ENCODE measurements at places on chromosomes 1 and 21. TPM values are rescaled to one million over a fixed set of nuclear protein-coding genes. Genes with fewer than 3 reads are reported as not detected.
A peak's percentile ranks its signal among the peaks of the same experiment; 100 is the strongest.

GRCh38 chr21:43893536-43894205 lies 28.6 kb downstream of the AGPAT3 start:
- no peaks in the 10 kb centered on the region for H3K27me3 ChIP-seq
- H3K4me3 ChIP-seq, result no peak overlapping the region
- peak overlapping the region; percentile 11 for H3K27ac ChIP-seq
- H3K36me3 ChIP-seq, result peaks cover 4% of the 10 kb centered on the region

DNA sequence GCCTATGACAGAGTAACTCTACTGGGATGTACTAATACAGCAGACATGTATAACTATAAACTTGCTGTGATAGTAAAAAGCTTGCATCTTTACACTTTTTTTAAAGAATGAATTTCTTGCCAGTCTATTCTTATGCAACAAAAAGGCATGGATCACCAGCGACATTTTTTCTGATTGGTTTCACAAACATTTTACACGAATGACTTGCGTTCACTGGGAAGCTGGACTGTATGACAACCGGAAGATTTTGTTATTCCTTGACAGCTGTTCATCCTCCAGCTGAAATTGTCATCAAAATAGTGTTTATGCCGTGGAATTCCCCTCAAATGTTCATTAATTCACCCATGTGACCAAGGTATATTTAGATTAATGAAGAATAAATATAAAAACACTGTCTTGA lies 131.0 kb downstream of the XPR1 start:
- DNase-seq, result peak; percentile 3
- H3K27ac ChIP-seq, result no peak overlapping the region
- no peak overlapping the region for H3K4me3 ChIP-seq
- no peaks in the 10 kb centered on the region for H3K4me1 ChIP-seq
- no peaks in the 10 kb centered on the region for H3K36me3 ChIP-seq

GRCh38 chr1:163412221-163412620 lies 90.5 kb downstream of the NUF2 start:
- H3K4me1 ChIP-seq, result no peaks in the 10 kb centered on the region
- H3K4me3 ChIP-seq, result no peak overlapping the region
- DNase-seq, result no peak
- no peaks in the 10 kb centered on the region for H3K27me3 ChIP-seq

DNA sequence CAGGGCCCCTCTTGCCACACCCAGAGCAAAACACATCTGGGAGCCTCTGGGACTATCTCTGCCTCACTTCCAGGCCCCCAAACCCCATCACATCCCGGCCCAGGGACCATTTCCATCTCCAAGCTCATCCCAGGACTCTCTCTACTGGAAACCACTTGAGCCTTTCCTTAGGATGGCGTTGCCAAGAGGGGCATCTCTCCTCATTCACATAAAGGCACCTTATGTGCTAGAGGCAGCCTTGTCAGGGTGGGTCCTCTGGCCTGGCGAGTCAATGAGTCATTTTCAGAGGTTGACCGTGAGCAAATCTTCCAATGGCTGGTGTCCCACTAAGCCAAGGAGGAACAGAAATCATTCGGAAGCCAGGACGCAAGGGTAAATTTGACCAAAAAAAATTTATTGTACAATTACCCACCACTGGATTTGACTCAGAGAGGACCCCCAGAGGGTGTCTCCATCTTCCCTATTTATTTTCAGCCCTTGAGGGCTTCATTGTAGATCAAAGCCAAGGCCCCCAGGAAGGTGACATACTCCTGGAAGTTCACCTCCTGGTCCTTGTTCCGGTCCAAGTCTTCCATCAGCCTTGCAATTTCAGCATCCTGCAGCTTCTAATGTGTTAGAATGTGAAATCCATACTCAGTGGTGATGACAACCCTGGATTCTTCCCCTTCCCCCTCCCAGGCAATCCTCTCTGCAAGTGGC lies 1.4 kb downstream of the S100A6 start:
- peak overlapping the region; percentile 88 for H3K27ac ChIP-seq
- H3K27me3 ChIP-seq, result no peaks in the 10 kb centered on the region
- peak overlapping the region; percentile 50 for H3K4me3 ChIP-seq
- peaks cover 10% of the 10 kb centered on the region for H3K36me3 ChIP-seq
- H3K4me1 ChIP-seq, result peaks cover 42% of the 10 kb centered on the region

GRCh38 chr1:232570007-232570406 lies 59.9 kb downstream of the SIPA1L2 start:
- no peak overlapping the region for H3K4me3 ChIP-seq
- H3K27ac ChIP-seq, result no peak overlapping the region
- no peaks in the 10 kb centered on the region for H3K36me3 ChIP-seq
- peaks cover 9% of the 10 kb centered on the region for H3K4me1 ChIP-seq
- H3K27me3 ChIP-seq, result no peaks in the 10 kb centered on the region
- DNase-seq, result peak; percentile 48

Gene ARHGEF10L
- polyA plus RNA-seq, result 24.5 TPM
